ENCODE measurements at places on chromosomes 13 and 19.

DNA sequence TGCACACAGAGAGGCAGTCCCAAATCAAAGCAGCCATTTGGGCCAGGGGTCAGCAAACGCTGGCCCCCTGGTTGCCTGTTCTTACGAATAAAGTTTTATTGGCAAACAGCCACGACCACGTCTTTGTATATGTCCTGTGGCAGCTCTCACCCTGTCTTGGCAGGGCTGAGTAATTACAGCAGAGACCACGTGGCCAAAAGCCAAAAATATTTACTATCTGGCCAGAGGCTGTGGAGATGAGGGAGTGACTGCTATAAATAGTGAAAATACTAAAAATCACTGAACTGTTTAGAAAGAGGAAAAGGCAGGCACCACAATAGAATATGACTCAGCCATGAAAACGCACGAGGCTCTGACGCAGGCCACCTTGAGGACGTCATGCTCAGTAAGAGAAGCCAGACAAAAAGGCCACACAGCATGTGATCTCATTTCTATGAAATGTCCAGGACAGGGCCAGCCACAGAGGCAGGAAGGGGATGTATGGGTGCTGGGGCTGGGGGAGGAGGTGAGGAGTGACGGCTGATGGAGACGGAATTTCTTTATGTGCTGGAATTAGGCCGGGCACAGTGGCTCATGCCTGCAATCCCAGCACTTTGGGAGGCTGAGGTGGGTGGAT is 29.4 kb downstream of the SMIM24 start:
- DNase-seq = no peak

DNA sequence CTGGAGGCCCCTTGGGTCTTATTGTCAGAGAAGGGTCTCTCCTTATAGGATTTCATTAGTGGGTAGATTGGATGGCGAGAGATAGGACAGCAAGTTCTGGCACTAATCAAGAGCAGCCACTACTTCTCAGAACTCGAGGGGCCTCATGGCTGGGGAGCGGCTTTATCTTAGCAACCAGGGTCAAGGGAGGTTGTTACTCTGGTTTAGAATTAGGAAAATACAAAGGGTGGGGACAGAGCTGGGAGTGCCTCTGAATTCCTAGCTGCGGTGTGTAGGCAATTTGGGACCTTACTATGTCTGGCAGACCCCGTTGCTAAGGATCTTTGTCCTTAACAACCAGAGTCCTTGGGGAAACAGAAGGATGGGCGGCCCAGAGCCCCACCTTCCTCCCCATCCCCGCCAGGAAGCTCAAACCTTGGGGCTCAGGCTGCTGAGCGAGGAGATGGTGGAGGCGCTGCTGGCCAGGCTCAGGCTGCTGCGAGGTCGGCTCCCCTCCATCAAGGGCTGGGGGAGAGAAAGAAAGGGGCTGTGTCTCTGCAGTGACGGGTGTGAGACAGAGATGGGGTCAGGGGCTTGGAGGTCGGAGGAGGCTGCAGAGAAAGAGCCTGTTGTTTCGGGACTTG is 1.2 kb downstream of the PLEKHA4 start:
- no peak for DNase-seq

DNA sequence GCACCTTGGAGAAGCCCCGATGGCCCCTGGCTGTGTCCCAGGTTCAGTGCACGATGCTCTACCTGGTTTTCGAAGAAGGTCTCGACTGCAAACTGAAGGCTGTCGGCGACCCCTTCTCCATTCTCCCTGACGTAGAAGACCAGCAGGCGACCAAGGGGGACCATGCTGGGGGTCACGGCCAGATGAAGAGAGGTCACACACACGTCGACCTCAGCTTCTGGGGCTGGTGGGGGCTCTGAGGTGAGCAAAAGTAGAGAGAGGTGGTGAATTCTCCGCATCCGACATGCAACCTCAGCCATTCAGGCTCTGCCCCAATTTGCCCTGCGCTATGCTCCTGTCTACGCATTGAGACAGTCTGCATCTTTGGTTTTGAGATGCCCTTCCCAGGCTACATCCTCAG is 49.3 kb downstream of the CPAMD8 start:
- DNase-seq = no peak

- DNase-seq = no peak
These were observed 74.1 kb upstream of the UQCRFS1 start for GRCh38 chr19:29287061-29287460.

DNA sequence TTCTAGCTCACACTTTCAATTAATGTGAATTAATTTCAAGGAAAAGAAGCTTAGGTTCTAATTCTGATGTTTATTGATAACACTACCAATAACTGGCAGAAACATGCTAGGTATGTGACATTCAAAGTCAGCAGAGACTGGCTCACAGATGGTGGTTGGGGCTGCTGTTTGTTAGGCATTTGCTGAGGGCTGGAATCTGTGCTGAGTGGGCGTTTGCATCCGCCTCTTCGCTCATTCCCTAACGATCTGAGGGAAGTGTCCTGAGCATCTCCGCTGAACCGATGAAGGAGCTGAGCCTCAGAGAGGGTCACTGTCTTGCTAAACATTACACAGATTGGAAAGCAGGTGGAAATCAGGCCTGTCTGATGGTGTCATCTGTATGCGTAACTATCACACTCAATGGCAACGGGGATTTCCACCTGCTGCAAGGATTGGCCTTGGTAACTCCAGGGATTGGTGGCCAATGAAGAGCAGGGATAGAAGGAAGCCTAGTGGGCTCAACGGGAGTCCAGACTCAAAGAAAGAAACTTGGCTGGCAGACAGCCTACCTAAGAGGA is 338.9 kb downstream of the TEX29 start:
- DNase-seq = no peak

GRCh38 chr19:5680084-5680436 is 256 bp downstream of the MICOS13 start:
- DNase-seq = no peak

DNA sequence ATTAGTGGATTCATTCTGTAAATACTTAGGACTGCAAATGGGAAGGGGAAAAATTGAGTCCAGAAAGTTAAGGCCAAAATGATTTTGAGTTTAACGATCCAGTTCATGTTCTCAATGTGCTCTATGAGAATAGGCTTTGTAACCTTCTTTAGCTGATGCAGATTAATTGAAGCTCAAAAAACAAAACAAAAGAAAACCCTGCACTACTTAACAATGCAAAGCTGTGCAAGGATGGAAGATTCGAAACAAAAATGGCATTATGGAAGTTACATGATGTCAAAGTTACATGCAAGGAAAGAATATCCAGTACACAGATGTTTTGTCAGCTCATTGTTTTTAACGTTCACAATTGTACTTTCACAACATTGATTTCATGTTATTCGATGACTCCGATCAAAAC is 79.2 kb upstream of the RAP2A start:
- no peak for DNase-seq

DNA sequence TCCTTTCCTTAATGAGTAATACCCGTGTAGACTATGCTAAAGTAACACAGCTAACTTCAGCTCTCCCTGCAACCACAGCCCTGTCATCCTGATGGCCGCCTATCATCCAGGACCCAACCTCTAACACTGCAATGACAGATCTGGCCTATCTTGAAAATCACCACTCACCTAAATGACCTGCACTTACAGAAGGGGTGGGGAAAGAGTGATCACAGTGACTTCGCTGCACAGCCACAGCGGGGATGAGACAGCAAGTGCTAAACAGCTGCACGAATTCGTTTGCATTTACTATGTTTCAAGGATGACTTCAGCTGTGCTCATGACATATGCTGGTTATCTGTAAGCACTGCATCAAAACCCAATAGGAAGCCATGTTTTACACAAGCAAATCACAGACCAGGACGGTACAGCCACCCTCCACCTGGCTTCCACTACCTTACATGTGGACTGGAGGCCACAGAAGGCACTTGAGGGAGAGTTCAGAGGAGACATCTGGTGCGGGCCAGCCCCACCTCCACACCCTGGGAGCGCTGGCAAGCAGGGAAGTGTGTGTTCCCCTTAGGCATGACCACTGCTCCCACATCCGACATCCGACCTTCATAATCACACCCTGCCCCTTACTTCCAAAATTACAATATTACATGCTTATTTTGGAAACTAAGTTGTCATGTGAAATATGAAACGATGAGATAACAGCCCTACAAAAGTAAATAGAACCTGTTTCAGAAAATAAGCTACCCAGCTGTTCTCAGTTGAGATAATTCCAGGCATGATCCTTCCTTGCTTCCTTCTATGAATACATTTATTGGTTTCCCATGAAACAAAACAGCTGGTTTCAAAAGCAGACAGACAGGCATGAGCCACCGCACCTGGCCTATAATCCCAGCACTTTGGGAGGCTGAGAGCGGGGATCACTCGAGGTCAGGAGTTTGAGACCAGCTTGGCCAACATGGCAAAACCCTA is 95.7 kb downstream of the STK24 start:
- no peak for DNase-seq

DNA sequence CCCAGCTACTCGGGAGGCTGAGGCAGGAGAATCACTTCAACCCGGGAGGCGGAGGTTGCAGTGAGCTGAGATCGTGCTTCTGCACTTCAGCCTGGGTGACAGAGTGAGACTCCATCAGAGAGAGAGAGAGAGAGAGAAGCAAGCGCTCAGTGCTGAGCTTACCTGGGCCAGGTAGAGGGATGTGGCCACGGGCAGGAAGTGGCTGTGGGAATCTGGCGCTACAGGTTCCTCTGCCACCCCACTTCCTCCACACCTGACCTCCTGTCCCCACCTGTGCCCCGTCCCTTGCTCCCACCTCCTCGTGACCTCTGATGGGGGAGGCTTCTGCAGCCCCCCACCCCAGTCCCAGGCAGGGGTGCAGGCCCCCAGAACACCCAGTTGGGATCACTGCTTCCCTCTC is 1.0 kb upstream of the NCCRP1 start:
- no peak for DNase-seq

GRCh38 chr13:106619688-106620555 is 52.0 kb upstream of the ARGLU1 start:
- no peak for DNase-seq

- DNase-seq = no peak
These were observed 424.6 kb downstream of the TSHZ3 start for GRCh38 chr19:30924670-30925069.

DNA sequence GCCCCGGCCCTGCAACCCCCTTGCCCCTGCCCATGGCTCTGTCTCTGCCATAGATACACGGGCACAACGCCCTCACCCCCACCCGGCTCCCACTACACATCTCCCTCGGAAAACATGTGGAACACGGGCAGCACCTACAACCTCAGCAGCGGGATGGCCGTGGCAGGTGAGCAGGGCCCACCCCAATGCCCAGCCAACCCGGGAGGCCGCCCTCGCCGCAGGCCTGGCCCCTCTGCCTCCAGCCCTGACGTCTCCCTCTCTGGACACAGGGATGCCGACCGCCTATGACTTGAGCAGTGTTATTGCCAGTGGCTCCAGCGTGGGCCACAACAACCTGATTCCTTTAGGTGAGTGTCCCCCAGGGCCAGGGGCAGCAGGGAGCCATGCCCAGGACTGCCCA is 7.7 kb downstream of the YIPF2 start:
- DNase-seq = no peak

DNA sequence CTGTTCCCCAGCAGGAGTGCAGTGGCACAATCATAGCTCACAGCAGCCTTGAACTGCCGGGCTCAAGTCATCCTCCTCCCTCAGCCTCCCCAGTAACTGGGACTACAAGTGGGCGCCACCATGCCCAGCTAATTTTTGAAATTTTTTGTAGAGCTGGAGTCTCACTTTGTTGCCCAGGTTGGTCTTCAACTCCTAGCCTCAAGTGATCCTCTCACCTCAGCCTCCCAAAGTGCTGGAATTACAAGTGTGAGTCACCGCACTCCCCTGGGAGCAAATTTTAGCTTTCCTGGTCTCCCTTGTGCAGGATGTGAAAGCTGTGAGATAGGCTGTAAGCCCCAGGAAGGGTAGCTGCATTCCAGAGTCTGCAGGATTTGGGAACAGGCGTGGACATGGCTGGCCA is 5.4 kb upstream of the GARRE1 start:
- no peak for DNase-seq

DNA sequence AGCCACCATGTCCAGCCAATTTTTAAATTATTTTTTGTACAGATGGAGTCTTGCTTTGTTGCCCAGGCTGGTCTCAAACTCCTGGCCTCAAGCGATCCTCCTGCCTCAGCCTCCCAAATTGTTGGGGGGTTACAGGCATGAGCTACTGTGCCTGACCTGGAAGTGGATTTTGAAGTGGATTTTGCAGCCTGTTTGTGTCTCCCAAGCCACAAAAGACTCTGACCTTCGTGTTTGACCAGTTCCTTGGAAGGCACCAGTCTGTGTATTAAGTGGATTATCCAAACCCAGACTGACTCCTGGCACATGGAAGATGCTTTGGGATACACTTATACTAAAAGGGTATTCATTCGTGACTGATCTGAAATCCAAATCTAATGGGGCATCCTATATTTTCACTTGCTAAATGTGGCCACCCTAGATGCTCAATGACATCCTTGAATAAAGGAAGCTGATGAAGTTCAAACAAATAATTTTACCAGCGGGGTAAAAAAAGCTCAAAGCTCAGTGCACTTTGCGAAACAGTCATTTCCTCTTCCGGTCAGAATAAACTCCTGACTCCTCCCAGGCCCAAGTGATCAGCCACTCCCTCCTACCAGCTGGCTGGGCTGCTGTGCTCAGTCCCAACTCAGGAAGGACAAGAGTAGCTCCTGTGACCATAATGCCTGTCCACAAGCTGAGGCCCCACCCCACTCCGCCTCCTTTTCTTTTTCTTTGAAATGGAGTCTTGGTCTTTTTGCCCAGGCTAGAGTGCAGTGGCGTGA is 32.6 kb upstream of the GATAD2A start:
- DNase-seq = no peak

DNA sequence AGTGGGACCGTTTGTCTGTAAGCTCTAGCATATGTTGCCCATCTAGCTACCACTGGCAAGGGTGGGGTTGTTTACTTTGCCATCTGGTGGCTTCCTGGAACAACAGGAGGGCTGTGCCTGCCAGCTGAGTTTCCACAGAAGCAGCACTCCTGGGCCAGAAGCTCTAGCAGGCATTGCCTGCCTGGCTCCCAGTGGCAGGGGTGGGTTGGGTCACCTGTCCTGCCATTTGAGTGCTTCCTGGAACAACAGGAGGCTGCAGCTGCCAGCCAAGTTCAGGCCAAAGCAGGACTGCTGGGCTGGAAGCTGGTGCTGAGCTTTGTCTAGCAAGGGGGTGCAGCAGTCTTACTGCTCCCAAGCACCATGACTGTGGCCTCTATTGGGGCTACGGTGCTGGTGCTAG is 239.7 kb downstream of the MTUS2 start:
- DNase-seq = no peak

GRCh38 chr19:20969898-20970297 is 46.8 kb downstream of the ZNF85 start:
- no peak for DNase-seq

- no peak for DNase-seq
These were observed 138.1 kb downstream of the TSHZ3 start for GRCh38 chr19:31211088-31211487.

Measured in caudate nucleus (tissue), 63 donors.